Progenitor cell of endocrine pancreas (in vitro differentiated cells): ENCODE measurements at places on chromosomes 2 and 18. TPM values are rescaled to one million over a fixed set of nuclear protein-coding genes. Genes with fewer than 3 reads are reported as not detected.

- peaks cover 20% of the 10 kb centered on the region for H3K4me1 ChIP-seq
- no peaks in the 10 kb centered on the region for H3K27me3 ChIP-seq
- no peak for DNase-seq
- no peak overlapping the region for H3K27ac ChIP-seq
- H3K4me3 ChIP-seq = no peak overlapping the region
- H3K36me3 ChIP-seq = peaks cover 12% of the 10 kb centered on the region
Observed at GRCh38 chr2:230762317-230762896, 49.8 kb downstream of the CAB39 start.

DNA sequence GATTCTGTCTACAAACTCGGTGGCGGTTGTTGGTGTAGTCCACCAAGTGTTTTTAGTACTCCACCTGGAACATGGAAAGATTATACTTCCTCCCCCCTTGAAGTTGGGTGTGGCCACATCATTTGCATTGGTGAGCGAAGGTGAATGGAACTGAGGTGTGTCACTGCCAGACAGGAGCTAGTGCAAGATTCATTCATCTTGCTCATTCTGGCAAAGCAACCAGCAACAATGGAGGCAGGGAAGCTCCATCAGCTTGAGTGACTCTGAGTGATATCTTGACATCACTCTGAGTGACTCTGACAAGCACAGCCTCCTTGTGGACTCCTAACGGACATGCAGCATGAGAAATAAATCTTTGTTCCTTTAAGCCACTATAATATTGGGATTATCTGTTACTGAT lies 54.7 kb upstream of the SLC1A4 start:
- H3K27me3 ChIP-seq = peaks cover 15% of the 10 kb centered on the region
- no peaks in the 10 kb centered on the region for H3K4me1 ChIP-seq
- no peak overlapping the region for H3K27ac ChIP-seq
- no peak overlapping the region for H3K4me3 ChIP-seq
- H3K36me3 ChIP-seq = no peaks in the 10 kb centered on the region

DNA sequence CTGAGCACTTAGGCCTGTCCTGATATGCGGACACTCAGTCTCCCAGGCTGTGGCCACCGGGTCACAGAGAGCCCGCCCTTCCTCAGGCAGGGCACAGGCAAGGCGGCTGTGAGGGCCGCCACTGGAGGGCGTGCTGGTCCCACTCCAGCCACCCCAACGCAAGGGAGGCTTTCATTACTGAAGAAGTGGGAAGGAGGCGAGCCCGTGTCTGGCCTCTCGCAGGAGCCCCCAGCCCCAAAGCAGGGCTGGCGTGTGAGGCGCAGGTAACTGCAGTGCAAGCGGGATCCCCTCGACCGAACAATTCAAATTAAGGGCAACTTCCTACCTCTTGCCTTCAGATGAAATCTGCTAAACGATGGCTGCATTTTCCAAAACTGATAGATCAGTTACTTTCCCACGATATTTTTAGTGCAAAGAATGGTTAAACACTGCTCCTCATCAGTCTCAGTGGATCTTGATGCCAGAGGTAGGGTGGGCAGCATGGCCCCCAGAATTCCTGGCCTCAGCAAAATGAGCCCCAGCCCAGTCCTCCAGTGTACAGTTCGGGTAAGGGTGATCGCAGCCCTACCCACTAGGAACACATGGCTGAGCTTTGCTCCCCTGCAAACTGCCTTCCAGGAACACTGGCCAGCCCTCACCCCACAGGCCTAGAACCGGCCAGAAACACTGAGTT lies 97.2 kb downstream of the SEPTIN10 start:
- H3K27me3 ChIP-seq = peaks cover 12% of the 10 kb centered on the region
- H3K27ac ChIP-seq = no peak overlapping the region
- H3K4me3 ChIP-seq = no peak overlapping the region
- peak; percentile 63 for DNase-seq
- no peaks in the 10 kb centered on the region for H3K4me1 ChIP-seq
- H3K36me3 ChIP-seq = no peaks in the 10 kb centered on the region

GRCh38 chr2:201452058-201452921 lies 750 bp downstream of the STRADB start:
- no peak for DNase-seq
- H3K27ac ChIP-seq = peak overlapping the region; percentile 97
- H3K4me1 ChIP-seq = peaks cover 33% of the 10 kb centered on the region
- peaks cover 3% of the 10 kb centered on the region for H3K36me3 ChIP-seq
- H3K27me3 ChIP-seq = no peaks in the 10 kb centered on the region
- H3K4me3 ChIP-seq = peak overlapping the region; percentile 84

DNA sequence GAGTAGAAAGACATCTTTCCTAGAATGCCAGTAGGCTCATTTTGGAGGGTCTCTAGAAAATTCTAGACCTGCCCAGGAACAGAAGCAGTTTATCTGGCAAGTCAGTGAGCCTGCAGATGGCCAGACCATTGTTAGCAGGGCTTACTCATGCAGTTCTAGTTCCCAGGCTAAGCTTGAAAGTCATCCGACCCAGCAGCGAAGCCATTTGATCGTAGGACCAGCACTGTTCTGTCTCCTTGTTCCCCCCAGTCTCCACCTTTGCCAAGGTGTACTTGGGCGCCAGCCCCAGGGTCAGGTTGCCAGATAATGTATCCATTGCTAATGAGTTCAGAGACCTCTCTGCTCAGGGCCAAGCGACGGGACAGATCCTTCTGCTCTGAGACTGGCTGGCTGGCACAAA lies 70.1 kb downstream of the EPAS1 start:
- peaks cover 15% of the 10 kb centered on the region for H3K27me3 ChIP-seq
- no peak for DNase-seq
- H3K4me1 ChIP-seq = peaks cover 14% of the 10 kb centered on the region
- peaks cover 3% of the 10 kb centered on the region for H3K36me3 ChIP-seq
- no peak overlapping the region for H3K27ac ChIP-seq

DNA sequence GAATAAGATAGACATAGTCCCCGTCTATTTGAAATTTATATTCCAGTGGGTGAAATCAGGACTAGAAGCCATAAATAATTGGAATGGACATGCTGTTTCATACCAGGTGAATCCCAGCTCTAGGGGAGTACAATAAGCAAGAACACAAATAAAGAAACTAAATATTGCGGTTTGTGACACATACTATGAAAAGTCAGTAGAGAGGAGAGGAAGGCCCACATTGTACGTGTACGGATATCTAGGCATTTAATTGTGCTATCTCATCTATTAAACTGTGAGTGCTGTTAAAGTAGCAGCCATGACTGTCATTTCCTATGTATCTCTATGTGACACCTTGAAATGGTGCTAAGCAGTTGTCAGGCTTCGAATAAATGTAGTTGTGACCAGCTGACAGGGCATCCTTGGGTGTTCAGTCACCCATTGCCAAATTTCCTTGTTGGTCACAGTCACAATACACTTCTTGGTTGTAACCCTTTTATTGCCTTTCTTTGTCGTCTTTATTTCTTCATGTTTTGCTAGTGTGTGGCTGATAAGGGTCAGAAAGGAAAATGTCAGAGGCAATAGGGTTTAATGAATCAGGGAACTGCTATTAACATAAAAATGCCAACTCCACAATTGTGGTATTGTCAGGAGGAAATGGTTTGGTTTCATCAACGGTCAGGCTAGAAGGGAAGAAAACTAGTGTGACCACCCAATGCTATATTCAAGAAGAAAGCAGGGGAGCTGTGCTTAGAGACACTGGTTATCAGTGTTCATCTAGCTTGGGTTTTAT lies 31.5 kb downstream of the CPO start:
- no peaks in the 10 kb centered on the region for H3K36me3 ChIP-seq
- no peaks in the 10 kb centered on the region for H3K27me3 ChIP-seq
- no peak overlapping the region for H3K4me3 ChIP-seq
- no peak for DNase-seq

GRCh38 chr18:3995476-3996102 lies 459.5 kb downstream of the DLGAP1 start:
- H3K36me3 ChIP-seq = no peaks in the 10 kb centered on the region
- H3K4me3 ChIP-seq = no peak overlapping the region
- peaks cover 4% of the 10 kb centered on the region for H3K27me3 ChIP-seq

DNA sequence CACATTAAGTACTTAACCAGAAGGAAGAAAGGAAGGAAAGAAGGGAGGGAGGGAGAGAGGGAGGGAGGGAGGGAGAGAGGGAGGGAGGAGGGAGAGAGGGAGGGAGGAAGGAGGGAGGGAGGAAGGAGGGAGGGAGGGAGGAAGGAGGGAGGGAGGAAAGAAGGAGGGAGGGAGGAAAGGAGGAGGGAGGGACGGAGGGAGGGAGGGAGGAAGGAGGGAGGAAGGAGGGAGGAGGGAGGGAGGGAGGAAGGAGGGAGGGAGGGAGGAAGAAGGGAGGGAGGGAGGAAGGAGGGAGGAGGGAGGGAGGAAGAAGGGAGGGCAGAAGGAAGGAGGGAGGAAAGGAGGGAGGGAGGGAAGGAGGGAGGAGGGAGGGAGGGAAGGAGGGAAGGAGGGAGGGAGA lies 363.3 kb downstream of the MBD2 start:
- H3K27me3 ChIP-seq = no peaks in the 10 kb centered on the region
- H3K4me3 ChIP-seq = no peak overlapping the region
- H3K4me1 ChIP-seq = no peaks in the 10 kb centered on the region
- no peak overlapping the region for H3K27ac ChIP-seq
- H3K36me3 ChIP-seq = no peaks in the 10 kb centered on the region

DNA sequence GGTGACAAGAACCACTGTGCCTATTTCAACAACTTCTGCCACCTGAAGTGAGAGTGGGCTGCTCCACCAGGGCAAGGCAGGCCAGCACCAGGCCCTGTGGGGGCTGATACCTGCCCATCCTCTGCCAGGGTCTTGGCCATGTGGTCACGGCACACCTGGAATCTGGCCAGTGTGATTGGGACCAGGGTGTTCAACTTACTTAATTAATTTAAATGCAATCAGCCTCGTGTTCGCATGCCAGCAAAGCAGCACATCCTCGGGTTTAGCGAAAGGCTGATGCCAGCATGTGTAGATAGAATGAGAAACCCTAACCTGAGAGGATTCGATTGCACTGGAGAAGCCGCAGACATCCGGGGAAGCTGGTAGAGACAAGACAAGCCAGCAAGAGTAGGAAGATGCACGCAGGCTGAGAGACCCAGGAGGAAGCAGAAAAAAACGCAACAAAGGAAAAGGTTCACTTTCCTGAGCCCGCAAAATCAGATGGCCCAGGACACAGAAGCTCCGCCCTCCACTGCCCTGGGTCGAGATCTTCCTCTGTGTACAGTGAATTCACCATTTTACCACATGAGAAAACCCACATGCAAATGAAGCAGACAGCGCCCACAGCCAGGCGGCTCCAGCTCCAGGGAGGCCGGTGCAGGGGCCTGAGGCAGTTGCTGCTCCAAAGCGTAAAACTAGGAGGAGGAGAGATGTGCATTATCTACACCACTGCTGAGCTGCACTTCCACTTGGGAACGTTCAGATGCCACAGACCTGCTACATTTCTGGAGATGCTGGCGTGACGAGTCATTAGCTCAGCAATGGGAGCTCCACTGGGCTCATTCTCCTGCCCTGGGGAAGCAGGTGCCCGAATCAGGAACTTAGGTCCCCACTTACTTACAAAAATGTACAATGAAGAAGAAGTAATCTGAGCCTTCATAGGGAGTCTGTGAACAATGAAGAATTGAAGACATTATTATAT lies 92.1 kb downstream of the TMEM18 start:
- H3K4me1 ChIP-seq = peaks cover 22% of the 10 kb centered on the region
- H3K4me3 ChIP-seq = no peak overlapping the region
- DNase-seq = no peak
- no peaks in the 10 kb centered on the region for H3K36me3 ChIP-seq

DNA sequence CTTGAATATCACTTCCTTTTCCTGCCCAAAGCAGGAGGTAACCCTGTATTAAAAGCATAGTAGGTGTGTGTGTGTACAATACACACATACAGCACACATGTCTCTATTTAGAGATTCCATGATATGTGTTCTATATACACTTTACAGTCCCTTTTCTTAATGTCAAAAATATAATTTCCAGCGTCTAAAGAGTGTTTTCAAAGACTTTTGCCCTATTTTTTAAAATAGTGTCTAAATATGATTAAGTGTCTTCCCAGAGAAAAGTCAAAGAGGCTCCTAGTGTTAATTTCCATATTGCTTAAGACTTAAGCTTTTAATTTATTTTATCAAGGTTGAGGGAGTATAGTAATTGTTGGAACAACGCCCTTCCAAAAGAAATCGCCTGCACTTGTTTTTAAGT lies 420.3 kb upstream of the POU3F3 start:
- no peak overlapping the region for H3K4me3 ChIP-seq
- H3K4me1 ChIP-seq = peaks cover 4% of the 10 kb centered on the region
- peaks cover 9% of the 10 kb centered on the region for H3K27me3 ChIP-seq
- H3K36me3 ChIP-seq = no peaks in the 10 kb centered on the region
- no peak overlapping the region for H3K27ac ChIP-seq

DNA sequence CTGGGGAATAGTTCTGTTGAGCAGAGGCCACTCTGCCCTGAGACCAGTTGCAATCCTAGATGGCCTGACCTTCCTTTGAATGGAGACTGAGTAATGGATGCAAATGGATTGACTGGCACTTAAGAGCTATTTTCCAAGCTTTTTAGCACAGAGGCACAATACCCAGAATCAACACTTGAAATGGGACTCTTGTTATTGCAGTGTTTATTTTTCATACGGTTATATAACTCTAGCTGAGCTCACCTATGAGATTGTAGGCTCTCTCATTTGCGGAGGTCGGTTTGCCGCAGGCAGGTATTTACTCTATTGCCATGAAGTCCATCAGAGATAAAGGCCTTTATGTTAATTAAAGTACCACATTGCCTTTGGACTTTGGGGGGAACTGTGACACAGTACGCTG lies 422.3 kb upstream of the CELF4 start:
- no peak for DNase-seq
- no peak overlapping the region for H3K27ac ChIP-seq
- H3K27me3 ChIP-seq = no peaks in the 10 kb centered on the region
- peaks cover 3% of the 10 kb centered on the region for H3K4me1 ChIP-seq
- no peaks in the 10 kb centered on the region for H3K36me3 ChIP-seq

DNA sequence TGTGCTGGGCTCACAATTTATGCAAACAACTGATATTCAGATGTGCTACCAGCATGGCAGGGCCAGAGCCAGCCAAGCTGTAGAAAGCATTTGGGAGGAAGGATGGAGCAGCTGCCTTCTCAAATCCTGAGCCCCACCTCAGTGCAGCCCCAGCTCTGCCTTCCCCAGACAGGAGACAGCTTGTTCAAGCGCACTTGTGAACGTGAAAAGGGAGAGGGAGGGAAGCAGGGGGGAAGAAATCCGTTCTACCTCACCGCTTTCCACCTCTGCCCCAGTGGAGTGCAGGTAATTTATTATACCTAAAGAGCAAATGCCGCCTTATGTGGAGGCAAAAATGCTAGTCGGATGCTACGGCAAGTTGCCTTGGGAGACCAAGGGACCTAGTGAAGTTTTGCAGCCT lies 66.0 kb upstream of the SLC14A2 start:
- H3K27me3 ChIP-seq = peaks cover 2% of the 10 kb centered on the region
- no peak overlapping the region for H3K27ac ChIP-seq
- H3K36me3 ChIP-seq = no peaks in the 10 kb centered on the region
- no peak overlapping the region for H3K4me3 ChIP-seq

AP1S3 gene
- total RNA-seq = 11.5 and 12.7 TPM in 2 replicates

SULT1C2 gene
- 15.4 and 16.3 TPM in 2 replicates for total RNA-seq

LDLRAD4 gene
- 3.4 and 3.8 TPM in 2 replicates for total RNA-seq

RFX8 gene
- not detected in 2 replicates for total RNA-seq
